ENCODE measurements at places on chromosomes 5 and 9.

DNA sequence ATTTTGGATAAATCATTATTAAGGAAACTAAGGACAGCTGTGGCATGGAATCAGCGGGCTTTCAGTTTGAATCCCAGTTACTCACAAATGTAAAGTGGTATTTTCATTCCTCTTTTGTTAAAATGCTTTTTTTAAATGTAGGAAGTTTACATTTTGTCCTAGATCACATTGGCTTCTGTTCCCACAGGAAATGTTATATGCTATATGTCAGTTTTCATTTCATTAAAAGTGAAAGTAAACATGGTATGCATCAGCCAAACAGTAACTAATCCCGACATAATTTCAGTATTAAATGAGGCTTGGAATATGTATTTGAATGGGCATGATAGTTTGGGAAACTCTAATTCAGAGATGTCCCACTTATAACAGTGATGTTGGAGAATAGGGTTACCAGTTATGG lies 18.6 kb upstream of the SMIM15 start:
- no peak for DNase-seq

DNA sequence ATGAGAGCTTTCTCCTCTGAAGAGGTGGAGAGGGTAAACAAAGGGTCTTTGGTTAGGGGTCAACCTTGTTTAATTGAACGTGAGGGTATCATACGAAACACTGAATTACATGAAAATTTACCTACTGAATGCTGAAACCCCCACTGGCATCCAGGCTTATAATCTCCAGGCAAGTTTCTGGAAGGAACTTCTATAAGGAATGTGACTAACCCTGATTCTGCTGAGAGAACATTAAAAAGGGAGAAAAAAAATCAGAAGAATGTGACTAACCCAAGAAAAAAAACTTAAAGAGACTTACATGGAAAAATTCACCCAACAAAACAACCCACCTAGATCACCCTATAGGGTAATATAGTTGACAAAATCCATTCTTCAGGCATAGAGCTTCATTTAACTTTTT lies 55.5 kb downstream of the APC start:
- DNase-seq, result no peak

- DNase-seq, result no peak
These were observed 232.5 kb upstream of the MSX2 start for GRCh38 chr5:174491761-174492350.

DNA sequence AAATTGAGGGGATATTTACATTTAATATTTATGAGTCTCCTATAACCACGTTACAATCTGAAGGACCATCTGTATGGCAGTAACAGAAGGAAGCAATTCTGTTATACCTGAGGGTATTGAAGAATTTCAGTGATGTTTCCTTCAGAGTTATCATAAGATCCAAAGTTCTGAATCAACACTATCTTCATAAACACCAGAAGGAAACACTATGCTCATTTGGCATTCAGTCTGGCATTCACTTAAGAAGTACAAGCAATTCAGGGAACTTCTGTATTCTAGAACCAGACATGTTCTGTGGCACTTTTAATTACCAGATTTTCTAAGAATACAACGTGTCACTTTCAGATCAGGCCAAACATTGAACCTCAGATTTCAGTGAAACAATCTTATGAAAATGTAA lies 9.6 kb downstream of the DAB2 start:
- no peak for DNase-seq

DNA sequence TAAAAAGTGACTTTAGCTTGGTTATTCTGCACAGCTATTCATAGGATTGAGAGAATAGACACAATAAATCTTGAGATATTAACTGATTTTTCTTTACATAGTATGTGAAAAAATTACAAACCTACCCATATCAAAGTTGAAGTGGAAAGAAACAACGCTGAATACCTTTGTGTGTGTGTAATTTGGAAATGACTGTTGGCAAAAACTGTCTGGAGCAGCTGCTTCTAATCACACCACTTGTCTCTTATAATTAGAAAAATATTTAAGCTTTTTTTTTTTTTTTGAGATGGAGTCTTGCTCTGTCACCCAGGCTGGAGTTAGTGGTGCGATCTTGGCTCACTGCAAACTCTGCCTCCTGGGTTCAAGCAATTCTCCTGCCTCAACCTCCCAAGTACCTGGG lies 110.8 kb upstream of the POC5 start:
- no peak for DNase-seq

- no peak for DNase-seq
These were observed 62.7 kb downstream of the ST8SIA4 start for GRCh38 chr5:100840370-100840769.

Measured in left forelimb (tissue), 1 donor.